ENCODE measurements at places on chromosomes 6 and 20. TPM values are rescaled to one million over a fixed set of nuclear protein-coding genes. Genes with fewer than 3 reads are reported as not detected.

SCUBE3 gene
- total RNA-seq, result 0.19 TPM

NRSN1 gene
- not detected for total RNA-seq

HLA-DPA1 gene
- total RNA-seq, result 114 TPM

OR2H1 gene
- not detected for total RNA-seq

BPIFB2 gene
- 93.5 TPM for total RNA-seq

PGBD1 gene
- 0.95 TPM for total RNA-seq

DNA sequence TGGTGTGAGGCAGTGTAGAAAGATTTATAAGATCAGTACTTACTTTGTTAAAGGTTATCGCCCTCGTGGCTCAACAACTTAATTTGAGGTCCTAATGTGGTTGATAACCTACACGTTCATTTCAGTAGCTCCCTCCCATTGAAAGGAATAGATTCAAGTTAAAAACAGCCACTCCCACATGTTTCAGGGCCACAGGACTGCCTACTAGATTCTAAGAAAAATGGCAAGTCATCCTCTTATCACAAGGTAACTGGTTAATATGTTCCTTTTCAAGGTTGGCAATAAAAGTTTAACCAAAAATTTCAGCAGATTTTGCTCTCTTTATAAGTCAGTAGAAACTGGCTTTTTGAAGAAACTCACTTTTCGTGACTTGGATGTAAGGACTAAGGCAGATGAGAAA lies 17.1 kb downstream of the GSTA2 start:
- no peak for DNase-seq

DNA sequence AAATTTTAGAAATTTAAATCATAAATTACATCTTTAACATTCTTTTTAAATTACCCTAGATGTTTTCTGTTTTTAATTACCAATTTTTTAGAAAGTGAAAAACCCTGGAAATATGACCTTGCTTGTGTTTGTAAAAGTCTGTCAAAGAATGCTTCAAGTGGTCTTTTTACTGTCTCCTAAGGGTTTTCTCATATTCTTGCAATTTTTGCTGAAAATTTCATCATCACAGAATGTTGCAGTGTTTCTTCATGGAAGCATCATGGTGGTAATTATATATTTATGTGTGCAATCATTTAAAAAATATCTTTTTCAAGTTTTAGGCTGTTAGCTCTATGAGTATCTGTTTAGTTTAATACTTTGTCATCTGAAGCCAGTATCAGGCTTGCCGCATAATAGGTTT lies 178.2 kb downstream of the HDGFL1 start:
- DNase-seq, result no peak

DNA sequence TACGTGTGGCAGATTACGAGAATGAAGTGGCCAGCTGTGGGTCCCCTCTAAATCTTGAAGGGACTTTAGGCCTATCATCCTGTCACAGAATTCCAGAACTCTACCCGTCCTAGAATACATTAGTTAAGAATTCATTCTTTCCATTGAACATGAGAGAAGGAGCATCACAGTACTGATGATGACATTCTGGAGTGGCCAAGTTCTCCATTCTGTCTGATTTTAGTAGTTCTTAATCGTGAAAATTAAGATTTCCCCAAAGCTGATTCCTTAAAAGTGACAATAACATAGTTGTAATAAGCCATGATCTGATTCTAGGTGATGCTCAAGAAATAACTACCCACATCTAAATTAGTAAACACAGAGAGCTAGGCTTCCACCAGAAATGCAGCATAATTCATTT lies 35.0 kb upstream of the RIN2 start:
- no peak for DNase-seq

DNA sequence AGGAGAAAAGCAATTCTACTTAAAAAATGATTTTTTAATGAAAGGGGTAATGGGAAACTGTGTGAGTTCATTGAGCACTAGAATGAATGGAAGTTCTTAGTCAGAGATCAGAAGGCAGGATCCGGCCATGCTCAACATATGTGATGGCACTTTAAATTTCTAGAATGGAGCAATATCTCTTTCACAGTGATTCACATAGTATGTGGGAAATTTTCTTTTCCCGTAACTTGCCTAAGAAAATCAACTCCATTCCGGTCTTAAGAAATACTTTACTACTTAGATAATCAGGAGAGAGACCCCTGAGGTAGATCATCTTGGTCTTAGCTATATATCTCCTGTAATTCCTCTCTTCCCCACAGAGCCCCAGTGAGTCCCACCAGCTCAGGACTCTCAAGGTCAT lies 131.8 kb downstream of the SCML4 start:
- DNase-seq, result no peak

DNA sequence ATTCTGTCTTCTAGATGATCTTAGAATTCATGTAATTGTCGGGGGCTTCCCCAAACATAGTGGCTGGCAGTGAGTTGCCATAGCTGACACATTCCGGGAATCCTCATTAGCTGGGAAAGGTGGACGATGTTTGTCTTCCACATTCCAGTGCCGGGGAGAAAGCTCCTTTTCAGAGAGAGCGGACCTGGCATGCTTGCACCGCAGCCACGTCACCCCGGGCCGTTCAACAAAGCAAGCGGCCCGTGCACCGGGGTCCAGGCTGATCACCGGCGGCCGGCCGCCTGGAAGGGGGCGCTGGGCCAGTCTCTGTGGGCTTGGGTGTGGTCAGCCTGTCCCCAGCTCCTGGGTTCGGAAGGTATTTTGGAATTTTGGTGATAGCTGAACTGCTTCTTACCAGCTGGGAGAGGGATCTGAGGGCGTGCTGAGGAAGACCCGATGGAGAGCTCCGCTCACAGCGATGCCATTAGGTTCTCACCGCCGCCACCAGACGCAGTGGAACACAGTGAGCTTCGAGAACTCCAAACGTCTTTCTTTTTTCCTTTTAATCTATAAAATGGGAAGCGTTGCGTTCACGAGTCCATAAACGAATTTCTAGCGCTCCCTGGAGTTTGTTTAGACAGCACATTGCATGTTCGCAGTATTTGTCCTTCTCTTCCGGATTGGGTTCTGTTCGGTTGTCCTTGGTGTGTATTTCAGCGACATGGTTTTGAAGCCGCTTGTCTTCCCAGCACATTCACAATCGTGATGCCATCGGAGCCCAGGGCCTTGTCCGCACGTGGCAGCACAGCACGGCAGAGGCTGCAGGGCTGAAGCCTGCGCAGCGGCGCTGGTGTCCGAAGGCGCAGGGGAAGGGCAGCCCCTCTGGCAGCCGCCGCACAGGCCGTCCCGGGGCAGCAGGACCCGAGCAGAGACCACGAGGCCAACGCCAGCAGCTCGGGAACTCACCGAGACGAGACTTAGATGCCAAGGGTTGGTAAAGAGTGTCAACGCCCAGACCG lies 557.6 kb downstream of the QKI start:
- DNase-seq, result no peak

DNA sequence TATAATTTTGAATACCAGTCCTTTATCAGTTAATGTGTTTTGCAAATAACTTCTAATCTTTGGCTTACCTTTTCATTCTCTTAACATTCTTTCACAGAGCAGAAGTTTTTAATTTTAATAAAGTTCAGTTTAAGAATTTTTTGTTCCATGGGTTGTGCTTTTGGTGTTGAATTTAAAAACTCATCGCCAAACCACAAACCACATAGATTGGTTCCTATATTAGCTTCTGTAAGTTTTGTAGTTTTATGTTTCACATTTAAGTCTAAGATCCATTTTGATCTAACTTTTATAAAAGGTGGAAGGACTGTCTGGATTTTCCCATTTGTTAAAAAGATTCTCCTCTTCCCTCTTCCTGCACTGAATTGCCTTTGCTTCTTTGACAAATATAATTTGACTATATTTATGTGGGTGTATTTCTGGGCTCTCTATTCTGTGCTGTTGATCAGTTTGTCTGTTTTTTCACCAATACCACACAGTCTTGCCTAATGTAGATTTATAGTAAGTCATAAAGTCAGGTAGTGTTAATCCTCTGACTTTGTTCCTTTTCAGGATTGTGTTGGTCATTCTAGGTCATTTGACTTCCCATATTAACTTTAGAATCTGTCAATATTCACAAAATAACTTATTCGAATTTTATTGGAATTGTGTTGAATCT lies 17.5 kb upstream of the SDCBP2 start:
- DNase-seq, result no peak

DNA sequence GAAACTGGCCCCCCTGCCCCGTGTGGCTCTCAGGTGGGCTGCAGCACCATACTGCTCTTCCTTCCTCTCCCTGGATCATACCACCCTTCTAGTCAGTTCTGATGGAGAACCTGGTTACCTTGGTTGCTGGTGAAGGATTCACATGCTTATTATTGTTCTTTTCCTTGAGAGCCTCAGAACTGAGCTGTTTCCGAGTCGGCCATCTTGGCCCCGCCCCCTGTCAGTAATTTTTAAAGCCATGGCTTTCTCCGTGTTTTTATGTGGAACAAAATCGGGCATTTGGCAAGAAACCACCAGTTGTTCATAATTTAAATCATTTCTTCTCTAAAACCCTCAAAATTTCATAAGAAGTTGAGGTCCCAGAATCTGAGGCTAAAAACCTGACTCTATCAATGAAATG lies 493.8 kb downstream of the NKAIN2 start:
- no peak for DNase-seq

- DNase-seq, result no peak
These were observed 298.6 kb downstream of the SYNE1 start for GRCh38 chr6:152338335-152339125.

DNA sequence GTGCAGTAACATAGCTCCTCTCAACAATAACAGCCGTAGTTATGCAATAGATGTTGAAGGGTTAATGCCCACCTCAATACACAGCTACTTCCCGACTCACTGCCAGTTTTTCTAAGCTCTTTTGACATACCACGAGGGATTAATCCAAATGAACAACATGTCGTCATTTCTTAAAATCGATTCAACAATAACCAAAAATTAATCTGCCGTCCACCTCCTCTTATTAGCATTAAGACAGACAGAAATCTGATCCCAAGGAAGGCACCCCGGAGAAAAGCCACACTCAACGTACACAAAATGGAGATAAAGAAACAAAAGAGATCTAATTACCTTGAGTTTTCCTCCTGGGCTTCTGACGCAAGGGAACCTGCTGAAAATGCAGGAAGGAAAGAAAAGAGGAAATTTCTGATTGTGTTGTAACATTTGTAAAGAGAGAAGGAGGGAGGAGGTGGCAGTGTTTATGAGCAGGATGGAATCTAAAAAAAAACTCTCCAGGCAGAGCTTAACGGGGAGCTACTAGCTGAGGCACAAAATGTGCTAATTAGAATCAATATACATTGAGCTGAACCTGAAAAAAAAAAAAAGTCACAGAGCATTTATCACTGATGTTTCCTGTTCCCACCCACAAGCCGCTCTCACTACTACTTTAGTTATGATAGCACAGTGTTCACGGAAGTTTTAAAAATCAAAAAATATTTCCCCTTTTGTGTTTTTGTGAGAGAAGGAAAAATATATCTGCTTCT lies 109.3 kb downstream of the IPCEF1 start:
- DNase-seq, result no peak

- DNase-seq, result no peak
These were observed 62.5 kb upstream of the TOP1 start for GRCh38 chr20:40966103-40966502.

- DNase-seq, result no peak
These were observed 98.3 kb upstream of the CHD6 start for GRCh38 chr20:41716436-41716835.

DNA sequence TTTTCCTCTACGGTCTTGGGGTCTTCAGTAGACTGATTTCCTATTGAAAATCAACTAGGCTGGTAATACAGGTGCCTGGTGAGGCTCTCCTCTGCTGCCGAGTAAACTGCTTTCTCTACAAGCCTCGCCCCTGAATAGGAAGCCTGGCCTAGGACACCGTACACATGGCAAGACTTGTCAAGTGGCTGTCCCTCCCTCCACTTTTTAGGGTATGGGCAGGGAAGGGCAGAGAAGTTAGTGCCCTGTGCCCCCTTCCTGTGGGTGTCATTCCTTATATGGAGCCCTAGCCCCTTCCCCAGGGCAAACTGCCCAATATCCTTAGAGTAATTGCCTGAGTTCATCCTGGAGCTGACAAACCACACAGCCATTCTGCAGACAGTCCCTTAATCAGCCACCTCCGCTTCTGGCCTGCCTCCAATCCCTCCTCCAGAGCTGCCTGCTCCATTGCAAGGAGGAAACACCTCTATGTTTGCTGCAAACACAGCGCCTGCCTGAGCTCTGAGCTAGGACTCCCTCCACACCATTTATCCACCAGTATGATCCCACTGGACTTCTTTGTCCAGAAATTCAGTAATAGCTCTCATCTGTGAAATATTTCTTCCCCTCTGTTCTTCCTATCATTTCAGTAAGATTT lies 93.1 kb downstream of the CHD6 start:
- no peak for DNase-seq

- DNase-seq, result no peak
These were observed 1.6 kb downstream of the BEND6 start for GRCh38 chr6:56956491-56956890.

- no peak for DNase-seq
These were observed 32.9 kb upstream of the FRMD1 start for GRCh38 chr6:168111911-168112310.

GRCh38 chr6:82569022-82569421 lies 205.4 kb downstream of the TPBG start:
- no peak for DNase-seq

DNA sequence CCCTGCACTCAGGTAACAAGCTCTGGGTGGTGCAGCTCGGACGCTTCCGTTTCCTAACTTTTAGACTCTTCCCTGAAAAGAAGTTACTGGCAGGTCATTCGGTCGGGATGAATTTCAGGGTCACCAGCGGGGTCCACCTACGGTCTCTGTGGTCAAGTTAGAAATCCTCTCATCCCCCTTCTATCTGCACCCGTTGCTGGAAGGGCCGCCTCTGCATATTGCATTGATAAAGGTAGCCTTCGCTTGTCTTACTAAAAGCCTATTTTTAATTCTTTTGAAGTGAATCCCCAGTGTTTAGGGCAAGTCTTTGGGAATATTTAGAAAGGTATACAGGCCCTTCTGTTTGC lies 47.3 kb downstream of the LRRN4 start:
- DNase-seq, result no peak

DNA sequence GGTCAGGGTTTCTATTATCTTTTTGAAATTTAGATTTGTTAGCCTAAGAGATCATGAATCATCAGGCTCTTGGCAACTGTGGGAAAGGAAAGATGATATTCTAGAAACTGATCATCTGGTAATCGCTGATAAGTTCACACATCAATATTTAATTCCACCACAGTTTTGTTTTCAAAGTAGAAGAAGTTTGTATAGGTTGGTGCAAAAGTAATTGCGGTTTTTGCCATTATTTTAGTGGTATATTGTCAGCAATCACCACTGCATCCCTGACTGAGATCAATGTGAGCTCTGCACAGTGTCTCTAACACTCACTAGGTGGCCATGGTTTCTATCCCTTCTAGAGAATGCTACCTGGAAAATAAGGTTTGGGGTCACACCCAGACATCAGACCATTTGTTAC lies 17.0 kb upstream of the PXDC1 start:
- DNase-seq, result no peak

- no peak for DNase-seq
These were observed 404.0 kb downstream of the DOK5 start for GRCh38 chr20:54879393-54879792.
